ENCODE measurements at places on chromosomes 3 and 15. TPM values are rescaled to one million over a fixed set of nuclear protein-coding genes. Genes with fewer than 3 reads are reported as not detected.

- no peaks in the 10 kb centered on the region for H3K4me1 ChIP-seq
- DNase-seq: no peak
- no peaks in the 10 kb centered on the region for H3K27me3 ChIP-seq
- no peaks in the 10 kb centered on the region for H3K36me3 ChIP-seq
- H3K27ac ChIP-seq: no peak overlapping the region
- no peak overlapping the region for H3K4me3 ChIP-seq
Measured at GRCh38 chr3:105527949-105528348, 161.2 kb downstream of the ALCAM start.

DNA sequence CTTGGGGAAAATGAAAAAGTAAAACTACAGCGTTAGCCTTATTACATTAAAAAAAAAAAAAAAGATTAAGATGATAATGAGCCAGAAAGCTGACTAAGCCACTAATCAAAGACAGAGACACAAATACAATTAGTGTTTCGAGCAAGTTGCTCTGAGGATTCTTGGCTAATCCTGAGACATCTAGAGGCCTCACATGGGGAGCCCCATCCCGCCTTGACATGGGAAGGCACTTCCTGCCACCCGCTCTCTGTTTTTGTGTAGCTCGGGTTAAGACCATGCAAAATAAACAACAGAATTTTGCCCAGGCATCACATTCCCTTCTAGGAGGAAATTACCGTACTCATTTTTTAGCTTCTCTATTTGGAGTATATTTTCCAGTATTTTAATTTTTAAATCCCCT, 15.3 kb downstream of the HESX1 start:
- H3K4me3 ChIP-seq: no peak overlapping the region
- no peak for DNase-seq
- H3K4me1 ChIP-seq: no peaks in the 10 kb centered on the region
- no peaks in the 10 kb centered on the region for H3K27me3 ChIP-seq
- no peaks in the 10 kb centered on the region for H3K36me3 ChIP-seq
- H3K27ac ChIP-seq: no peak overlapping the region

The PLA2G4D gene
- total RNA-seq: not detected

The TNFAIP8L3 gene
- 42.0 TPM for total RNA-seq

DNA sequence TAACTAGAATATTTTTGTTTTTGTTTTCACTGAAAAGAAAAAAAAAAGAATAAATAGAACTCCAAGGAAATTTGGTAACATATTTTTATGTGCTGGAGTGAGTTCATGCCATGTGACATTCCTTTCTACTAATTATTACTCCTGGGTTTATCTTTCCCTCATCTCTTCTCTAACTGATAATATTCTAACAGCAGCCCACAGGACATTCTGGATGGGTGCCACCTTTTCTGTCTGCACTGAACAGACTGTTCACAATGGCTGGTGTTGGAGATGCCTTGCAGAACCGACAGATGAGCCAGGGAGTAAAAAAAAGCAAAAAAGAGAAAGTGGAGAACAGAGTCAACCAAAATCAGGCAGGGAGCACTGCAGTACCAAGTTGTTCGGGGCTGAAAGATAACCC, 151.3 kb downstream of the OR4M2 start:
- no peaks in the 10 kb centered on the region for H3K36me3 ChIP-seq
- no peaks in the 10 kb centered on the region for H3K4me1 ChIP-seq
- no peak for DNase-seq
- H3K27me3 ChIP-seq: no peaks in the 10 kb centered on the region

DNA sequence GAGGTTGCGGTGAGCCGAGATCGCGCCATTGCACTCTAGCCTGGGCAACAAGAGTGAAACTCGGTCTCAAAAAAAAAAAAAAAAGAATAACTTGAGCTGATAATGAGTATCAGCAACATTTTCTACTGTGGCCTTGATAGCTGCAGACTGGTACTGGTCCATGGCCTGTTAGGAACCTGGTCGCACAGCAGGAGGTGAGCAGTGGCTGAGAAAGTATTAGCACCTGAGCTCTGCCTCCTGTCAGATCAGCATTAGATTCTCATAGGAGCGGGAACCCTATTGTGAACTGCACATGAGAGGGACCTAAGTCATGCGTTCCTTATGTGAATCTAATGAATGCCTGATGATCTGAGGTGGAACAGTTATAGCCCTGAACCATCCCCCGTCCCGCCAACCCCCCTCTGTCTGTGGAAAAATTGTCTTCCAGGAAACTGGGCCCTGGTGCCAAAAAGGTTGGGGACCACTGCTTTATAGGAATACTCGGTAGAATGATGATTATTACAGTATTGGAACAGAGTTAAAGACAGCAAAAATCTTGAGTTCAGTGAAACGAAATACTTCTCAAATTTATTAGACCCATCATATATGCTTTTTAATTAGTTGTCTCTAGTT, 126.0 kb downstream of the ZNF609 start:
- no peak overlapping the region for H3K4me3 ChIP-seq
- no peaks in the 10 kb centered on the region for H3K4me1 ChIP-seq
- no peaks in the 10 kb centered on the region for H3K27me3 ChIP-seq
- H3K36me3 ChIP-seq: no peaks in the 10 kb centered on the region
- no peak for DNase-seq

The DPPA2 gene
- total RNA-seq: not detected

The GP9 gene
- total RNA-seq: not detected

GRCh38 chr15:74901612-74902063, 5.0 kb downstream of the FAM219B start:
- no peaks in the 10 kb centered on the region for H3K27me3 ChIP-seq
- no peak overlapping the region for H3K4me3 ChIP-seq
- peaks cover 42% of the 10 kb centered on the region for H3K36me3 ChIP-seq
- no peak overlapping the region for H3K27ac ChIP-seq
- DNase-seq: no peak

GRCh38 chr15:94451466-94451865, 220.1 kb downstream of the MCTP2 start:
- no peak overlapping the region for H3K4me3 ChIP-seq
- H3K27me3 ChIP-seq: no peaks in the 10 kb centered on the region
- DNase-seq: no peak
- no peak overlapping the region for H3K27ac ChIP-seq

The PDCD6IP gene
- total RNA-seq: 117 TPM

- H3K4me3 ChIP-seq: no peak overlapping the region
- no peak for DNase-seq
- no peak overlapping the region for H3K27ac ChIP-seq
- H3K4me1 ChIP-seq: no peaks in the 10 kb centered on the region
- no peaks in the 10 kb centered on the region for H3K36me3 ChIP-seq
Measured at GRCh38 chr15:89551550-89551949, 23.7 kb upstream of the TICRR start.

The GHSR gene
- total RNA-seq: not detected

DNA sequence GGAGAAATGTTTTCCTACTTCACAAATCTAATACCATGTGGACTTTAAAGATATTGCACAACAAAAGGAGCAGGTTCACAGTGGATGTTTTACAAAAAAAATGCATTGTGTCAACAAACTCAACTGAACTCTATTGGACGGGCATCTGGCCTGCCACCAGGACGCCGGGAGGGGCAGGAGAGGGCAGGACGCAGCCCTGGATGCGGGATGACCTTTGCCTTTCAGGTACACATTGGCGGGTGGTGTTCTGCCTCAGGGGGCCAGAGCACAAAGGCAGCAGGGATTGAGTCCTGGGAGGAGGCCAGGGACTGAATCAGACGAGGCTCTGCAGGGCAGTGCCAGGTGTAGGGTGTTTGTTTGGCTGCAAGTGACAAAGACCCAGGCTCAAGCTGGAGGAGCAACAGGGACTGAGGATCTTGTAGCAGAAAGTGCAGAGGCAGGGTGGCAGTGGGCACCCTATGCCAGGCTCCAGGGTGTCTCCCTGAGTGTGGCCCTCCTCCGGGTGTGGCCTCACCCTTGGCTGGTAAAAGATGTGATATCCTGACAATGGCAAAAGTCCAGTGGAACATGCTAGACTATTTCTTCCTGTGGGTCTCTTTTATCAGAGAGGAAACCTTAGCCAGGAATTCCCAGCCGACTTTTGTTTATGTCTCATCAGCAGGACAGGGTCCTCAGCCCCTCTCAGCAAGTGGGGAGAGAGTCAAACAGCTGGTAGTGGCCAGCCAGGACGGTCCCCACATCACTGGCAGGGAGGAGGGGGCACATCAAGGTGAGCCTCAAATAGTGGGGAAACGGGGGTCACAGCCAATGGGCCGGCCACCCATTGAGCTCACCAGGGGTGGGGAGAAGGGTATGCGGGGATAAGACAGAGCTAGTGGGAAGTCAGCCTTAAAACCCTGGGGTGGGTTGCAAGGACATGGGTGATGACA, 29.7 kb upstream of the KLF13 start:
- H3K27me3 ChIP-seq: no peaks in the 10 kb centered on the region
- no peaks in the 10 kb centered on the region for H3K4me1 ChIP-seq
- H3K36me3 ChIP-seq: no peaks in the 10 kb centered on the region
- DNase-seq: no peak
- H3K27ac ChIP-seq: no peak overlapping the region

GRCh38 chr3:55615694-55616295, 128.7 kb upstream of the WNT5A start:
- H3K36me3 ChIP-seq: no peaks in the 10 kb centered on the region
- no peak for DNase-seq
- H3K4me1 ChIP-seq: no peaks in the 10 kb centered on the region
- H3K27me3 ChIP-seq: no peaks in the 10 kb centered on the region
- no peak overlapping the region for H3K27ac ChIP-seq

GRCh38 chr3:117919621-117920020, 1115.0 kb downstream of the IGSF11 start:
- H3K27me3 ChIP-seq: no peaks in the 10 kb centered on the region
- no peak overlapping the region for H3K4me3 ChIP-seq
- H3K36me3 ChIP-seq: no peaks in the 10 kb centered on the region
- no peak for DNase-seq
- no peaks in the 10 kb centered on the region for H3K4me1 ChIP-seq
- H3K27ac ChIP-seq: no peak overlapping the region

The ZNF662 gene
- total RNA-seq: 12.6 TPM

The MASP1 gene
- 1.9 TPM for total RNA-seq

- H3K36me3 ChIP-seq: no peaks in the 10 kb centered on the region
- H3K4me1 ChIP-seq: peaks cover 26% of the 10 kb centered on the region
- H3K4me3 ChIP-seq: no peak overlapping the region
- H3K27me3 ChIP-seq: no peaks in the 10 kb centered on the region
- no peak for DNase-seq
Measured at GRCh38 chr15:68504681-68505170, 72.8 kb upstream of the ITGA11 start.

DNA sequence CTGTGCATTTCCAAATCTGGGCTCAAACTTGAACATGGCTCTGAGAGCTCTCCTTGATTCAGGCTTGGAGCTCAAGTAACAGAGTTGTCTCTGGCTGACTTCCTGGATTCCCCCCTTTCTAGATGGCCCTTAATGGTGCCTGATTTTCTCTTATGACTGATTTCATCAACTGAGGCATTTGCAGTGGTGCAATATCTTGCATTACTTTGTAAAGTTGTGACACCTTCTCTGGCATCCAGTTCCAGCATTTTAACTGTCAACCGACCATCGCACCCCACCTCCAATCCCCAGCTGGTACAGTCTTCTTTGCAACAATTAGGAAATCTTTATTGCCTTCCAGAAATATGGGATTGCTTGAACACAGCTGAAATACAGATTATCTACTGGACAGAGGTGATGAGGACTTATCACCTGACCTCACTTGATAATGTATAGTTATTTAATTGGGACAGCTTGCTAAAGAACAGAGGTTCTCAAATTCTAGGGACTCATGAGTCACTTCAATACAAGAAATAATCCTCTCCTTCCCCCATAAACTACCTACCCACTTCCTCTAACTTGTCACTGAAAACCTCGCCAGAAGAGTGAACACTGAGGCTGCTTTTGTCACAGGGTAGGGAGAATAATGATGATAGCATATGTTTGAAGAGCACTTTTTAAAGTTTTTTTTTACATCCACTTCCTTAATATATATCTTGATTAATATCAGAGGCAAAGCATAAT, 41.8 kb downstream of the FILIP1L start:
- no peak for DNase-seq
- H3K4me1 ChIP-seq: peaks cover 76% of the 10 kb centered on the region
- H3K36me3 ChIP-seq: no peaks in the 10 kb centered on the region
- no peak overlapping the region for H3K4me3 ChIP-seq
- H3K27me3 ChIP-seq: no peaks in the 10 kb centered on the region

The SYNPR gene
- total RNA-seq: not detected

The SLC2A2 gene
- not detected for total RNA-seq

The C3orf49 gene
- not detected for total RNA-seq

DNA sequence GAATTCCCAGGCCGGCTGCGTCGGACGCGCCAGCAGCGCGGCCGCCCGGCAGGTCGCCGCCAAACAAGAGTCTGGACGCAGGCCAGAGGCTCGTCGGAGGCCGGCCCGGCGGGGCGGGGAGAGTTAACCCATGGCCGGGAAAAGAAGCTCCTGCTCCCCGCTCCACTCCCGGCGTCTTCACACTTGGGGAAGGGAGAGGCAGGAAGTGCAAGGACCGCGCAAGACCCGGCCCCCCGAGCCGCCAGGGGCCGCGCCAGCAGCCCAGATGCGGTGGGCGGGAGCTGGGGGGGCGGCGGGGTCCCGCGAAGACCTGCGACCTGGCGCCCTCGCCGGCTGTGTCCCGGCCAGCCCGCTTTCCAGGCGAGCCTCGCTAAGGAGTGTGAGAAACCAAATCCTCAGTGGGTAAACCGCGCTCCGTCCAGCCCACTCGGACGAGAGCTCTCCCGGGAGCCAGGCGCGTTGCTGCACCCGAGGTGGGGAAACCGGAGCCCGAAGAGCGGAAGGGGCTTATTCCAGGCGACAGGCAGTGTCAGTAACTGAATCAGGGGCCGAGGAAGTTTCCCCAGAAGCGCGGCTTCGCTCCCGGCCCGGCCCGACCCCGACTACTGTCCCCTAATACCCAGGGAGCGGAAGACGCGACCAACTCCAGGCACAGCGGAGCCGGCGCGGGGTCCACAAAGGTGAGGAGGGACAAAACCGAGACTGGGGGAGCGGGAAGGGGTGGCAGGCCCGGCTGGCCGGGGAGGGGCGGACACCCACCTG, 721 bp downstream of the ADAMTS7 start:
- no peak for DNase-seq
- H3K36me3 ChIP-seq: no peaks in the 10 kb centered on the region
- peak overlapping the region; percentile 97 for H3K4me3 ChIP-seq
- H3K4me1 ChIP-seq: peaks cover 6% of the 10 kb centered on the region

- no peak for DNase-seq
- H3K27me3 ChIP-seq: no peaks in the 10 kb centered on the region
- no peak overlapping the region for H3K4me3 ChIP-seq
Measured at GRCh38 chr3:144670571-144670970, 698.9 kb downstream of the DIPK2A start.

The MITF gene
- total RNA-seq: 12.7 TPM

DNA sequence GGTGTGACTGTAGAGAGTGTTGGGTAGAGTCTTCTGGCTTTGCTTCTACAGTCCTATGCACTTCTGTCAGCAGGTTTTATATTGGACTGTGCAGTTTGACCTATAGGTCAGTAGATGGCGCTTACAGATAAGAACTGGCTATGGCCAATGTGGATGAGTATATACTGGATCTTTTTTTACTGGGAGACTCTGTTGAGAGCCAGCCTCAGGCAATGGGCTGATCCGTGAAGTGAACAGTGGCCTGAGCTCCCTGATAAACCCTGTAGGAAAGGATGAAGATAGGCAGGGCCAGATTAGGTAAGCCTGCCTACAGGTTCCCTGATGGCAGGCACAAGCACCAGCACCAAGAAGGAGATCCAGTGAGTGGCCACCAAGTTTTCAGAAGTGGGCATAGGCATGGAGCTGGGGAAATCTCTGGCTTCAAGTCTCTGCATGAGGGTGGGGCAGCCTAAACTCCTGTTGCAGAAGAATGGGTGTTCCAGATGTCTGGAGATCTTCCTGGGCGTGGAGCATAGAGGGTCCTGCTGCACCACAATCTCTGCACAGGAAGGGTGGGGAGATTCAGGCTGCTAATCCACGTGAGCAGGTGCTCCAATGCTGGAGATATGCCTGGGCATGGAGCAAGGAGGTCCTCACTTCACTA, 326.0 kb upstream of the SGO1 start:
- no peak overlapping the region for H3K4me3 ChIP-seq
- DNase-seq: no peak
- H3K4me1 ChIP-seq: no peaks in the 10 kb centered on the region
- H3K27ac ChIP-seq: no peak overlapping the region
- H3K27me3 ChIP-seq: no peaks in the 10 kb centered on the region
